ENCODE measurements at places on chromosomes 1 and 21. TPM values are rescaled to one million over a fixed set of nuclear protein-coding genes. Genes with fewer than 3 reads are reported as not detected.

Gene MAP10
- total RNA-seq = 1.5 TPM

Gene PLPPR5
- not detected for total RNA-seq

Gene RGS8
- not detected for total RNA-seq

Gene OLIG2
- total RNA-seq = not detected

Gene XCL1
- not detected for total RNA-seq

Gene TRAF3IP3
- total RNA-seq = 0.67 TPM

Gene ADCY10
- total RNA-seq = 0.10 TPM

Gene OR6F1
- total RNA-seq = not detected

Gene SPAG17
- 0.36 TPM for total RNA-seq

Gene NBPF10
- total RNA-seq = 2.8 TPM

Gene TRIM46
- total RNA-seq = 3.8 TPM

Gene SPATA1
- total RNA-seq = 5.0 TPM

Gene TMEM82
- total RNA-seq = not detected

Gene RUNX3
- 0.10 TPM for total RNA-seq

Gene AGT
- total RNA-seq = 0.87 TPM

Gene RPAP2
- 16.3 TPM for total RNA-seq

Gene NCF2
- total RNA-seq = 0.10 TPM

Gene VWA5B1
- total RNA-seq = not detected

Gene IL10
- total RNA-seq = not detected

Gene SLAMF1
- not detected for total RNA-seq

Gene GTF2B
- 27.0 TPM for total RNA-seq

Gene SHISAL2A
- total RNA-seq = 0.23 TPM

Gene CD1B
- total RNA-seq = not detected

Gene SUSD4
- 0.28 TPM for total RNA-seq

Gene MAP3K21
- total RNA-seq = 3.1 TPM

Gene MROH9
- total RNA-seq = not detected

Gene EFNA1
- total RNA-seq = 23.8 TPM

Gene NR1I3
- not detected for total RNA-seq
